Peyer's patch (tissue), 4 donors: ENCODE measurements at places on chromosomes 1 and 21. TPM values are rescaled to one million over a fixed set of nuclear protein-coding genes. Genes with fewer than 3 reads are reported as not detected.
A peak's percentile ranks its signal among the peaks of the same experiment; 100 is the strongest.

DNA sequence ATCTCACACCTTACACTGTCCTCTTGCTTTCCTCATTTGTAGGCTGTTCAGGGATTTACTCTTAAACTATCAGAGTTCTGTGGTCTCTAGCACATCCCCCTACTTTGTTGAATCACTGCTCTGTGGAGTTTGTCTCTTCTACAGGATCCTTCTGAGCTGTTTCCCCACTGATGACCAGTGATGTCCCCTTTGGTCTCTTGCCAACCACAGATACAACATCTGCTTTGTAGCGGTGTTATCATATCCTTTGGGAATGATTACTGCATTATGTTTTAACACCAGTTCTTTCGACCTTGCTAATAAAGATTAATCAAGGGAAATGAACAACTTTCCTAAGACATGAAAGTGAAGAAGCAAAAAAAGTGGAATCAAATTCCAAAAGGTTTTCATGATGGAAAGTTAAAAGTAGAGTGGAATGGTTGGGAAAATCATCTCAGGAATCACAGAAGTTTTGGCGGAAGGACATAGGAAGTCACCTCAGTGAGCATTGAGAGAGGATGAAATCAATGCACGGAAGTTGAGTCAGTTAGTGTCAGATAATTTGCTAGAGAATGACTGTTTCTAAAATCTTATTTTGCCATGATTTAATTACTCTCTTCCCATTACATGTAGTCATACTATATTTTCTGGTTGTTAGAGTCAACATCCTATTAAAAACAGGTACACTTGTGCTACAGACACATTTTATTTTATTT is 11.2 kb downstream of the OR10K2 start:
- no peak overlapping the region for H3K4me3 ChIP-seq
- no peaks in the 10 kb centered on the region for H3K27me3 ChIP-seq
- no peak for DNase-seq
- H3K4me1 ChIP-seq, result no peaks in the 10 kb centered on the region
- H3K27ac ChIP-seq, result no peak overlapping the region

DNA sequence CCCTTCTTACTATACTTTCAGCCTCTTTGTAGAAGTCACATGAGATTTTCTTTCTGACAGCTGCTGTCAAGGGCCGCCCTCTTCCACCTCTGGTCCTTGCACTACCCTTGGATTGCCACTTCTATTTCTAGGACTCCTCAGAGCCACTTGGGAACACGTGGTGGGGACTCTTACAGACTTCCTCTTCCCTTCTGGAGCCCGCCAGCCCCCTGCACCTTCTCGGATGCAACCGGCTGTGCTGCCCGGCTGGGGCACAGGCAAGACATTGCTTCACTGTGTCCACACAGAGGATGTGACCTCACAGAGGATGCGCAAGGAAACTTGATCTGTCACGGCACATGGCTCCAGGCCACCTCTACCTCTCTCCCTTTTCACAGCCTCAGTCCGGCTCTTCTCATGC is 2.4 kb upstream of the IKBKE start:
- DNase-seq, result peak; percentile 38
- peaks cover 19% of the 10 kb centered on the region for H3K4me1 ChIP-seq
- H3K27ac ChIP-seq, result peak overlapping the region; percentile 32
- H3K4me3 ChIP-seq, result no peak overlapping the region

DNA sequence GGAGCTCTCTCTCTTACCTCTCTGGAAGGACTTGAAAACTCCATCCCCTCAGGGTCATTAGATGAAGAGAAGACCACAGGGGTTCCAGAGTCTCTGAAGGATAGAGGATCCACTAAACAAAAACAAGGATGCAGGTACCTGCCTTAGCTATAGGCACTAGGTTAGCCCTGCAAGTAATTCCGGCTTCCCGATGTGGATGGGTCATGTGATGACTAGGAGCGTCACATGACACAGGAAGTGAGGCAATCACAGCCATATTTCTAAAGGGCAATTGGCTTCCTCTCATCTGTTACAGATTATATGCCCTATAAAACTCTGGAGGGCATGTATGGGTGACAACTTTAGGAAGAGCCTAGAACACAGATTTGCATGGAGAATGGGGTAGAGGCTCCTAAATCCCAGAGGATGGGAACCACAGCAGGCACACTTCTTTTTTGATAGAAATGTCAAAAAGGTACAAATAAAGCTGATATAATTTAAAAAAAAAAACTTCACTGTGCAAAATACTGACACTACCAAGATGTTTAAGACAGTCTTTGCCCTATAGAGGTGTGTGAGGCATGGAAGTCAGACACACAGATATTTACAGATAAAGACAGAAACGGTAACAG is 14.1 kb downstream of the ENTREP3 start:
- no peak for DNase-seq
- H3K4me1 ChIP-seq, result no peaks in the 10 kb centered on the region
- H3K4me3 ChIP-seq, result peak overlapping the region; percentile 45
- no peaks in the 10 kb centered on the region for H3K27me3 ChIP-seq
- H3K27ac ChIP-seq, result no peak overlapping the region

PCAT6 gene
- total RNA-seq, result not detected

TTLL10 gene
- total RNA-seq, result not detected

- no peaks in the 10 kb centered on the region for H3K36me3 ChIP-seq
- H3K4me3 ChIP-seq, result no peak overlapping the region
- no peak for DNase-seq
- no peaks in the 10 kb centered on the region for H3K27me3 ChIP-seq
- H3K27ac ChIP-seq, result no peak overlapping the region
- no peaks in the 10 kb centered on the region for H3K4me1 ChIP-seq
These were observed 81.2 kb upstream of the F3 start for GRCh38 chr1:94622757-94623156.

CELA3B gene
- not detected for total RNA-seq

ROR1 gene
- 4.8 TPM for total RNA-seq

DNA sequence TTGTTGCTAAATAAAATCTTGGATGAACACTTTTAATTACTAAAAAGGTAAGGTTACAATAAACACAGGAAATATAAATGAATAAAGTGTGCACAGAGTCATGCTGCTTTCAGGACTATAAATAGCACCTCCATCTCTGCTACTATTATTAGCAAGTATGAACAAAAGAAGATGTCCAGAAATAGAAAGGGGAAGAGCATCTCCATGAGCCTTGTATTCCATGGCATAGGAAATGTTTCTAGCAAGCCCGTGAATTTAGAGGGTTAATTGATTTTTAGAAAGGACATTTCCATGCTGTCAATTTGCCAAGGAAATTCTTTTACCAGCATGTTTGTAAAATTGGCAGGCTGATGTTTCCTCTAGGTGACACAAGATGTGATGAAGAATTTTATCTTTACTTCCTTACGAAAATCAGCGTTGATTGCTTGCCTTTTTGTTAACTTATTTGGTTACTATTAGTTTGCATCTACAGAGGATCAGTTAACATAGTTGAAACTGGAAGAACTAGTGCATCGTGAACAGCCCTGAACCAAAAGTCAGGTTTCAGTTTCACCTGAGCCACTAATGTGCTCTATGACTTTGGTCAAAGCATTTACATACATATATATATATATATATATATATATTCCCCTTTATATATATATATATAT is 45.3 kb downstream of the NR5A2 start:
- H3K27me3 ChIP-seq, result no peaks in the 10 kb centered on the region
- no peaks in the 10 kb centered on the region for H3K36me3 ChIP-seq
- no peak for DNase-seq
- no peak overlapping the region for H3K4me3 ChIP-seq
- H3K27ac ChIP-seq, result no peak overlapping the region

AGT gene
- total RNA-seq, result 1.7 TPM

DNA sequence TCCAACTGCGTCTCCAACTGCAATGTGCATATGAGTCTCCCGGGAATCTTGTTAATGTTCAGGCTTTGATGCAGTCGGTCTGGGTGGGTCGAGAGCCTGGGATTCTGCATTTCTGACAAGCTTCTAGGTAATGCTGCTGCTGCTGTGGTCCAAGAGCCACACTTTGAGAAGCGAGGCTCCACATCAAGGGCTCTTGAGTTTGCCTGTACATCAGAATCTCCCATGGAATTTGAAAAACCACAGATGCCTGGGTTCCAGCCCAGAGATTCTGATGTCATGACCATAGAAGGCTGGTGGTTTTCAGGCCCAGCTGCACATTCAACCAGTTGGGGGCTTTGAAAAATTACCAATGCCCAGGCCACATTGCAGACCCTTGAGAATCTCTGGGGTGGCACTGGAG is 93.9 kb upstream of the TARDBP start:
- DNase-seq, result no peak
- H3K4me1 ChIP-seq, result no peaks in the 10 kb centered on the region
- H3K4me3 ChIP-seq, result no peak overlapping the region
- no peaks in the 10 kb centered on the region for H3K36me3 ChIP-seq

C1orf94 gene
- not detected for total RNA-seq

- H3K36me3 ChIP-seq, result no peaks in the 10 kb centered on the region
- no peak for DNase-seq
- peaks cover 6% of the 10 kb centered on the region for H3K4me1 ChIP-seq
- no peak overlapping the region for H3K27ac ChIP-seq
- H3K27me3 ChIP-seq, result no peaks in the 10 kb centered on the region
These were observed 5.8 kb downstream of the SERINC2 start for GRCh38 chr1:31418626-31419323.

GRCh38 chr1:150563340-150564038 is 14.3 kb downstream of the ADAMTSL4 start:
- no peaks in the 10 kb centered on the region for H3K27me3 ChIP-seq
- H3K4me3 ChIP-seq, result no peak overlapping the region
- H3K36me3 ChIP-seq, result no peaks in the 10 kb centered on the region

GRCh38 chr1:212381397-212382035 is 33.2 kb downstream of the PACC1 start:
- H3K36me3 ChIP-seq, result peaks cover 55% of the 10 kb centered on the region
- no peaks in the 10 kb centered on the region for H3K27me3 ChIP-seq
- no peak overlapping the region for H3K27ac ChIP-seq
- no peak overlapping the region for H3K4me3 ChIP-seq

SUSD4 gene
- total RNA-seq, result not detected

DNA sequence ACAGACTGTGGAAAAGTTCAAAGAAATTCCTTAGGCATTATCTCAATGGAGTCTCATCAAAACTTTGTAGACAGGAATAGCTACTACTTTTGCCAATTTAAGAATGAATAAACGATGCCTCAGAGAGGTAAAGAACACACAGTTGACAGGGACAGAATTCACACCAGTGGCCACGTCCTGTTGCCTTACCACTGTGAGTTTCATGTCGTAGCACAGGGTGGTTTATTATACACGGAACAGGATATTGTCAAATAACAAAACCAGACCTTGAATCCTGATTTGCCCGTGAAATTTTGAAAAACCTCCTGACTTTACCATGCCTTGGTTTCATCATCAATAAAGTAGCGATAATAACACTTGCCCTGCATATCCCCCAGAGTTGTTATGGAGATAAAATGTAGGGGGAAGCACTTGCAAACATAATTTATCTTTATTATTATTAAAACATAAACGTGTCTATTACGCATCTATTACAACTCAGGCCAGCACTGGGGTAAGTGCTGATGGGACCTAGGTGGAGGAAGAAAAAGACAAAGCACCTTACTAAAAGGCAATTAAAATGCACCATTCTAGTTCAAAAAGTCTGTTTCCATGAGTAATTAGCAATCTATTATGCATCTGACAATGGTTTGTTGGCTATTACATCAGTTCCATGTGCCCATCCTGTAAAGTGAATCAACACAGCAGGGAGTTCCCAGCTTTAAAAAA is 408.1 kb upstream of the RUNX1 start:
- no peak overlapping the region for H3K27ac ChIP-seq
- H3K27me3 ChIP-seq, result no peaks in the 10 kb centered on the region
- H3K4me3 ChIP-seq, result no peak overlapping the region

DNA sequence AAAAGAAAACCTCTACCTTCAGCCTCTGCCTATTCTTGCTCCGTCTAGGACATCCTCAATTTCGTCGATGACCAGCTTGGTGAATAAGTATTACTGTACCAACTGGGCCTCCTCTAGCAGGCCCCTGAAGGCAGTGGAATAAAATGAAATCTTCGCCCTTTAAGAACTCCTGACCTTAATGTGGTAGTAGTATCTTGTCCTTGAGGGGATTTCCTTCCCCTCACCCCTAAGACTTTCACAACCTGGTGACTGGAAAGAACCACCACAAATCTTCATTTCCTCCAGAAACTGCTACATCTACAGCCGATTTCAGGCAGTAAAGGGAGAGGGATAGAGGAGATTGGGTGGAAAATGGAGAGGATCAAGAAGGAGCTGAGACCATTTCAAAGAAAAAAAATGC is 1.6 kb upstream of the HAX1 start:
- no peaks in the 10 kb centered on the region for H3K4me1 ChIP-seq
- H3K4me3 ChIP-seq, result no peak overlapping the region
- H3K27ac ChIP-seq, result no peak overlapping the region
- DNase-seq, result no peak
- H3K36me3 ChIP-seq, result peaks cover 3% of the 10 kb centered on the region
- H3K27me3 ChIP-seq, result no peaks in the 10 kb centered on the region

DNA sequence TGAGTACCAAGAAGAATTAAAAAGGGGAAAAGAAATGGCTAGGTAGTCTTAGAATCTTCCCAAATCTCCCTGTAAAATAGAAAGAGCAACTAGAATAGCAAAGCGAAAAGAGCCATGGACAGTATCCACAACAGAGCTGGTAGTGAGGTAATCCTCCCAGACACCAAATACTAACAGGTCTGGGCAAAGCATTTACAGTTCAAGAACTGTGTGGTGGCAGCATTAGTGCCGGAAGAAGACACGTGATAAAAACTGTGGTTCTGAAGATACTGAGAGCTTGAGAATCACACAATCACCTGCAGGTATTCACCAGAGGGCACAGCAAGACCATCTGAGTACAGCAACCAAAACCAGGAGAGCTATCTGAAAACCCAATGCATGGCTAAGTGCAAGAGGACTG is 31.8 kb upstream of the OLIG2 start:
- no peaks in the 10 kb centered on the region for H3K36me3 ChIP-seq
- no peaks in the 10 kb centered on the region for H3K4me1 ChIP-seq
- H3K27me3 ChIP-seq, result no peaks in the 10 kb centered on the region
- DNase-seq, result no peak

IVL gene
- not detected for total RNA-seq

- no peak for DNase-seq
- no peaks in the 10 kb centered on the region for H3K36me3 ChIP-seq
- H3K4me3 ChIP-seq, result no peak overlapping the region
- no peaks in the 10 kb centered on the region for H3K27me3 ChIP-seq
These were observed 14.3 kb downstream of the NADK start for GRCh38 chr1:1763657-1764621.

DNA sequence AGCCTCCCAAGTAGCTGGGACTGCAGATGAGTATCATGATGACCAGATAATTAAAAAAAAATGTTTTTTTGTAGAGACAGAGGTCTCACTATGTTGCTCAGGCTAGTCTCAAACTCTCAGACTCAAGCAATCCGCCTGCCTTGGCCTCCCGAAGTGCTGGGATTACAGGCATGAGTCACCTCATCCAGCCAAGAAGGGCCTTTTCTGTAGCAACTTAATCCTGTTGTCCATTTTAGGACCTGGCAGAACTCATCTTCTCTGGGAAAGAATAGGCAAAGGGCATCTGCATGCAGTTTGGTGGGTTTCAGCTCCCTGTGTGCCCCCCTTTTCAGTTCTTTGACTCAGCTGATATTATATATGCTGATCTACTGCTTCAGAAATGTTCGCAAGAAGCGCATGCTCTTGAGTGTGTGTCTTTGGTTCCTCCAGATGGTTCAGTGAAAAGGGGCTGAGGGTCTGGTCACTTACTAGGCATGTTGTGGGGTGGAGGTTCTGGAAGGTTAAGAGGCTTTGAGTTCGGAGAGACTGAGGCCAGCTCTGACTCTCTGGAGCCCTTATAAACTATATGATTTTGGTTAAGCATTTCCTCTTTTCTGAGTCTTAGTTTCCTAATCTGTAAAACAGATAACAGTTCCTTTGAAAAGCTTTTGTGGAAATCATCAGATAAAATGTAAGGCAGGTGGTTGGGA is 19.4 kb upstream of the SRSF4 start:
- H3K27ac ChIP-seq, result no peak overlapping the region
- peaks cover 29% of the 10 kb centered on the region for H3K36me3 ChIP-seq
- no peak overlapping the region for H3K4me3 ChIP-seq
- H3K27me3 ChIP-seq, result no peaks in the 10 kb centered on the region
